ENCODE measurements at places on chromosomes 1 and 21. TPM values are rescaled to one million over a fixed set of nuclear protein-coding genes. Genes with fewer than 3 reads are reported as not detected.

Gene MAP10
- total RNA-seq: 2.2 TPM

Gene MOB3C
- total RNA-seq: 5.2 TPM

Gene NBPF10
- total RNA-seq: 1.3 TPM

Gene CDK18
- total RNA-seq: 2.2 TPM

Gene PGLYRP4
- not detected for total RNA-seq

Gene RHCE
- total RNA-seq: under 0.01 TPM

Gene SPRR2E
- total RNA-seq: not detected

Gene TRAF3IP3
- not detected for total RNA-seq

Gene PTPRF
- total RNA-seq: 42.7 TPM

Gene UTS2
- not detected for total RNA-seq

Gene MAP3K21
- total RNA-seq: 1.3 TPM

Gene SH3BGR
- 2.2 TPM for total RNA-seq

Gene GBP5
- 0.32 TPM for total RNA-seq

Gene SELENBP1
- 23.3 TPM for total RNA-seq

Gene ANKRD13C
- 34.5 TPM for total RNA-seq

Gene MFSD2A
- 6.0 TPM for total RNA-seq

Gene ABCG1
- 0.43 TPM for total RNA-seq

Gene CR1L
- total RNA-seq: not detected

Gene DENND2C
- total RNA-seq: 3.2 TPM

Gene CNIH3
- 11.3 TPM for total RNA-seq

Gene SELP
- total RNA-seq: not detected

Gene TAS1R2
- total RNA-seq: not detected

Gene LRRC38
- not detected for total RNA-seq

Gene RPE65
- not detected for total RNA-seq

Gene KIRREL1
- total RNA-seq: 120 TPM

Gene HUNK
- 1.3 TPM for total RNA-seq
